Activated CD8-positive, alpha-beta memory T cell treated with anti-CD3 and anti-CD28 coated beads for 4 hours (primary cell): ENCODE measurements at places on chromosomes 6 and 20.

GRCh38 chr6:5778317-5778857, 228.3 kb downstream of the NRN1 start:
- DNase-seq, result no peak

GRCh38 chr20:5663396-5663795, 86.8 kb upstream of the SHLD1 start:
- DNase-seq, result no peak

DNA sequence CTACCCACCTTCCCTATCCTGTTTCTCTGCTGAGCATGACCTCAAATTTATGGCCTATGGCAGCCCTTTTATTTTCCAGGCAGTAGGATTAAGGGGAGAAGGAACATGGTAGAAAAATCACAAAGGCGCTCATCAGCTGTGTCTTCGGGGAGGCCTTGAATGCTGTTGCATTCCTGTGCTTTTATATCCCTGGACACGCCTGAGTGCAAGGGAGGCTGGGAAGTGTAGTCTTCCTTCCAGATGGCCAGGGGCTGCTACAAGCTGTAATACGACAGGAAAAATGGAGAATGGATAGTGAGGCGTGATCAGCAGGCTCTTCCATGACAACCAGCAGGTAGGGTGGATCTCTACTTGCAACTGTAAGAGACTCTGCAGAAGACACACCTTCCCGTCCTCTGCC, 210.9 kb upstream of the GGTLC1 start:
- no peak for DNase-seq

DNA sequence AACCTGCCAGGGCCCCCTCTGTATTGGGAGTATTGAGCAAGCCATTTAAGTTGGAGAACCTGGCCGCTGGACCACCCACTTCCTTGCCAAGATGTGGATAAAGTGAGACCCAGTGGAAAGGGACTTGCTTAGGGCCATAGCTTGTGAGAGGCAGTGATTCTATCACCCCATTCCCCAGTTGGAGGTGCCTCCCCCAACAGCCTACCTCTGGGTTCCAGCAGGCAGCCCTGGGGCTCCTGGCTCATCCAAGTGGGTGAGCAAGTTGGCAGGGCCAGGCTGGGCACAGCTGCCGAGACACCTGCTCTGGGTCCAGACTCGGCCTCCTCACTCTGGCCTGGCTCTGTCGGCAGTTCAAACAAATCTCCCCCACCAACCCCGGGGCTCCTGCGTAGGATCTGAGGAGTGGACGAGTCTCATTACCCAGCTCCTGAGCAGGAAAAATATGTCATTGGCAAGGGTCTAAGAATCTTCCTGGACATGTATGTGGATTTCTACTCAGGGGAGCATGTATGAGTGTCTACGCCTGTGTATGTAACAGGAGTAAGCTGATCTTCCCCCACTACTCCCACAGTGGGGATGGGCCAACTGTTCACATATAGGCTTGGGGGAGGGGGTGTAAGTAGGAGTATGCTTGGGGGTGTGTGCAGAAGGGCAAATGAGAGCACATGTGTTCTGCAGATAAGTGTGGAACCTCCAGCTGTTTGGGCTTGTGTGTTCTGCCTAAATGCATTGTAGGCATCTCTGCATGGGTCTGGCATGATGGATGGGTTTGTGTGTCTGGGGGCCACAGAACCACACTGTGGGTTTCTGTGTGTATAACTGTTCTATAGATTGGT, 1.9 kb downstream of the ID1 start:
- no peak for DNase-seq

DNA sequence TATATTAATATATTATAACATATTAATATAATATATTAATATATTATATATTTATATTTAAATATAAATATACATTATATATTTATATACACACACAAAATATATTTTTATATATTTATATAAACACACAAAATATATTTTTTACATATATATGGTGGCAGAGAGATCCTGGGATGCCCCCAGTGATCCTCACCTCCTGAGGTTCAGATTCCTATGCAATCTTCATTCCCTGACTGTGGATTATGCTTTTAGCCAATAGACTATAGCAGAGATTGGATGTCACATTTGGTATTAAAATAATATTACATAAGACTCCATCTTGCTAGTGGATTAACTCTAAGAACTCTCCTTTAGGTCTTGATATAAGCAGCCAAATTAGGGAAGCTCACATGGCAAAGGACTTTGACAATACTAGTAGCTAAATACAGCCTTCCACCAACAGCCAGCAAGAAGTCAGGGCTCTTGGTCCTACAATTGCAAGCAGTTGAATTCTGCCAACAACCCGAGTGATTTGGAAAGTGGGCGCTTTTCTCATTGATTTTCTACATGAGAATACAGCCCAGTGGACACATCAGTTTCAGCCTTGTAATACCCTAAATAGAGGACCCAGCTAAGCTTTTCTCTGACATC, 681.0 kb downstream of the C6orf118 start:
- DNase-seq, result no peak

GRCh38 chr6:30776390-30777154, 32.2 kb upstream of the IER3 start:
- no peak for DNase-seq

DNA sequence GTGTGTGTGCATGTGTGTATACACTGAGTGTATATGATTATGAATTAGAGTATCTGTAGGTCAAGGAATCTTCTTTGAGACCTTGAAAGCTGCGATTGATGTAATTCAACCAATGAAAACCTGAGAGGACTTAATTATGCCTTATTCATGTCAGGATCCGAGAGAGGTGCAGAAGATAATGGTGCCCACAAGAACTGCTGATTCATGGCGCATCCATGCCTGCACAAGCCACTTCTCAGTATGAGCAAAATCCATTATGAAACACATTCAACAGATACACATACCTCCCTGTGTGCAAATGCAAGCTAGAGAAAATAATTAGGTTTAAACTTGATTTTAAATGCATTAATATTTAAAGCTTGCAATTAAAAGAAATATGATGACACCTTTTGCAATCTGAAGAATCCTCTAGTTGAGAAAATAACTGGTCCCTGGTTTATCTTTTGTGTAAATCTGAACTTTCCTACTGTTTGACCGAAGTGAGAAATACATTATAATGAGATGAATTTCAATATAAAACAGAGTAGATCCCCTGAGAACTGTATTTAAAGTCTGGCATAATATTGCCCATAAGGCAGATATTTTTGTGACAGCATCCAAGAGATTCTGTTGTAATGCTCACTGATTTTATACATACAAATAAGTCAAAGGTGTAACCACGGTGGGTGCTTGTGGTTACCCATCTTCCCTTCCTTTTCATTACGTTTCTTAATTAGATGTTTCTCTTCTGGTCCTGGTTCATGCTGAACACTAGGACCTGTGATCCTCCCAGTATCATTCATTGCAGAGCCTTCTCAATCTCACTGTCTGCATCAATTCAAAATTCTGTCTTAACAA, 45.6 kb downstream of the LY86 start:
- DNase-seq, result no peak

GRCh38 chr6:43505718-43506117, 4.4 kb downstream of the LRRC73 start:
- DNase-seq, result no peak

GRCh38 chr20:24833592-24833991, 115.5 kb upstream of the CST7 start:
- DNase-seq, result no peak

DNA sequence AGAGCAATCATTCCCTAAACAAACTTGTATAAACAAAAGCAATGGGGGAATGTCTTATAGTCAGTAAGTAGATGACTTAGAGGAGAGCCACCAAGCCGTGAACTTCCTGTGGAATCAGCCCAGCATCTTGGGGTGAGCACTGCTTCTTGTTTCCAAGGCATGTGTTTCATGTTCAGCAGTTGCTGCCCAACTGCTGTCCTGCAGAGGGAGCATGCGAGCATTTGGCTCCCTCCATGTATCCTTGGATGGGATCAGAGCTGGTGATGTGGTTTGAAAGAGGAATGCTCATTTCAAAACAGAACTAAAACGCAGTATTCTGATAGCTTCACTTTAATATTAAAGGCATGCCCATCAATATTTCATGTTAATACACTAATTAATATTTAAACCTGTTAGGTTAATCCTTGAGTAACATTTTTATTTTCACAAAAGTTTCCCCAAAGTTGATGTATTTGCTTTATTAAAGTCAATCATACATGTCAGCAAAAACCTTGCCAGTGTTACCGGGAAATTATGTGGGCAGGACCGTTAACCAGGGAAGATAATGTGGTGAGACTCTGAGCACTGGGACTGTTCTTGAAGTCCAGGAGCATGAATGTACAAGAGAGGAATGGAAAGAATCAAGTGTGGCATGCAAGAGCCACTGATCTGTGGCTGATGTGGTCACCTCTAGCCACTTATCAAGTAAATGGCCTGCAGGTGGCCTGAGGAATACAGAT, 172.1 kb upstream of the GGTLC1 start:
- DNase-seq, result no peak

DNA sequence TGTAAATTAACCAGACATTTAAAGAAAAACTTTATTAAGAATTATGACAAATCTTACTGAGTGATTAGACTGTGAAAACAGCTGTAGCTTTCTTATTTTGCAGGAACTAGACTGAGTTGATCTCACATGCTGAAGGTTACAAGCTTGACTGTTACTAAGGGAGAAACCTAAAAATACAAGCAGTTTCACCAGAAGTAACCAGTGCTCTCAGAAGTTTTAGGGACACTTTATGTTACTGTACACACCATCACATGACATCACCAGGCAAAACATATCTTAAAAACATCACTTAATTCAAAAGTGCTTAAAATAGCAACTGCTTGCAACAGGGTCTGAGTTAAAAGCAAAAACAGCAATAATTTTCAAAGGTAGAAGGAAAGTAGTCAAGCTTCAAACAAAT, 5.4 kb downstream of the FBXO30 start:
- no peak for DNase-seq

DNA sequence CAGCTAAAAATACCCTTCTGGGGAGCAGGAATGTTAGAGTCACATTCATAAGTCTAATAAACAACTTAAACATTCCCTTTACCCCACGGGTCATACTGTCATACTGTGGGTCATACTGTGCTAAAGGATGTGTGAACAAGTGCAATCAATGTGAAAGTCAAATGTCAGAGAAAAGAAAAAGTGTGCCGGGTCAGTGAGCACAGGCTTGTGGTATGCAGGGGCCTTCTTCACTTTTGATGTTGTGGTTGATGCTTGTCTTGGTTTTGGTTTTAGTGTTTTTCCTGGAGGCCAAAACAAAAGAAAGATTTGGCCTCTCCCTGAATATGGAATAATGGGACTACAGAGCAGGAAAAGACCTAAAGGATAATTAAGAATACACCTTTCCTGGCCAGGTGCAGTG, 267.9 kb upstream of the PLN start:
- no peak for DNase-seq

DNA sequence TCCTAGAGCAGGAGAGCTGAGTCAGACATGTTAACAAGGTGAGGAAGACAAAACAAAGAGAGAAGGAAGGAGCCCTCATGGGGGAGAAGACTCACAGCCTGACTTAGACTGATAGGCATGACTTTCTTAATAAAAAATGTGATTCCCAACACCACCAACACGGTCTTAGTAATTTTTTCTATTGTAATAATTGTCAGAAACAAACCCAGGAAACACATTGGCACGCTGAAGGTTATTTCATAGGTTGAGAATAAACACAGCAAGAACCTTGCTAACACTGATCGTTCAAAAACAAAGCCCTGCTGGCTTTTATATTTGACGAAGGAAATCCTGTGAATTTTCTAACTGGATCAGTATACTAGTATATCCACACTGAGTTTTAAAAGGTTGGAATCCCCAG, 286.8 kb downstream of the HACE1 start:
- DNase-seq, result no peak

DNA sequence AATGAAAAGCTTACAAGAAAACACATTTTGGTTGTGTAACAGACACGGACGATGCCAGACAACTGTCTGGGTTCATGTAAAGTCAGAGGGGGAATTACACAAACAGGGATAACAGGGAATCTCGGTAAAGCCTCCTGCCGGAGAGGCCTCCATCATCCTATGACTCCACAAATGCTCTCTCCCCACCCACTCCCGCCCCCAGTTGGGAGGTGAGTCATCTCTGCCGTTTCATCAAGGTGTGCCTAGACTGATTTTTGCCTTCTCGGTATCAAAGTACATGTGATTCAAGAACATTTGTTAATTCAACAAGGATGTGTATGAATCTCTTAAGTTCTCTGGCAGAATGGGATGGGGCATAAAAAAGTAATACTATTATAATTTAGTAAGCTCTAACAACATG, 304.9 kb upstream of the PRDM1 start:
- no peak for DNase-seq

GRCh38 chr6:19845266-19846041, 8.3 kb downstream of the ID4 start:
- no peak for DNase-seq

GRCh38 chr6:156731396-156731795, 45.8 kb upstream of the ARID1B start:
- no peak for DNase-seq

DNA sequence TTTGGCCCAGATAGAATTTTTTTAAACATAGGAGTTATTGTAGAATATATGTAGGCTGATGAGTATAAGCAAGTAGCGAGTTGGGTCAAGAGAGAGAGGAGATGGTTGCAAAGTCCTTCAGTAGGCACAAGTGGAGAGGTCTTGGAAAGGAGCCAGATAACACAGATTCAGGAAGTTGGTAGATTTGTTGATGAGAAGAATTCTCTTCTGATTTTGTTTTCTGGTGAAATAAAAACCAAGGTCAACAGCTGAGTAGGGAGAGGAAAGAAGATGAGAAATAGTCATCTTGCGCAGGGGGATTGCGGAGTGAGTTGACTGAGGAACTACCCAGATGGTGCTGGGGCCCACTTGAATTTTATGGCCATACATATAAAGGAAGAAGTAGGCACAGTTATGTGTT, 17.4 kb upstream of the CD83 start:
- no peak for DNase-seq

DNA sequence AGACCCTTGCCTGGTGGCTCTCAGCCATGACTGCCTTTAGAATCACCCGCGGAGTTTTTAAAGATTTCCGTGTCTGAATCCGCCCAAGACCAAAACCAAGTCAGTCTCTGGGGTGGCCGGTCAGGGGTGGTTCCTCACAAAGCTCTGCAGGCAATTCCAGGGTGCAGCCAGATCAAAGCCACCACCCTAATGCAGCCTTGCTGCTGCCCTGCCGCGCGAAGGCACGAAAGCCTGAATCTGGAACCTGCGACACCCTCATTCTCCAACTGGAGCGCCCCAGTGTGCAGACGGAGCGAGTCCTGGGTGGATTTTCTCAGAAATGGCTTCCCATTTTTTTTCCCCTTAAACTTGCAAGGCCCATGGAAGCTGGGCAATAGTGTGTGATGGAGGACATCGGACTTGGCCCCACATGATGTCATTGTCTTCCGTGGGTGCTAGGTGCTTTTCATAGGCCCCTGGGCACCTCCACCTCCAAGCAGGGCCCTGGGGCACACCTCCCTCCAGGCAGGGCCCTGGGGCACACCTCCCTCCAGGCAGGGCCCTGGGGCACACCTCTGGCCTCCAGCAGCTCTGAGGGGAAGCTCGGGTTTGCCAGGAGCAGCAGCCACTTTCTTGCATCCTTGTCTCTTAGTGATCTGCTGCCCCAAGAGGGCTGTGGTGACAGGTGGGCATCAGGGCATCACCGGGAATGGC, 343.1 kb downstream of the ZFAND3 start:
- no peak for DNase-seq

GRCh38 chr6:144162977-144163376, 12.7 kb downstream of the STX11 start:
- no peak for DNase-seq
